ENCODE measurements at places on chromosomes 5 and 9. TPM values are rescaled to one million over a fixed set of nuclear protein-coding genes. Genes with fewer than 3 reads are reported as not detected.

- no peak for DNase-seq
These were observed 29.0 kb upstream of the GOLM1 start for GRCh38 chr9:86128235-86128822.

DNA sequence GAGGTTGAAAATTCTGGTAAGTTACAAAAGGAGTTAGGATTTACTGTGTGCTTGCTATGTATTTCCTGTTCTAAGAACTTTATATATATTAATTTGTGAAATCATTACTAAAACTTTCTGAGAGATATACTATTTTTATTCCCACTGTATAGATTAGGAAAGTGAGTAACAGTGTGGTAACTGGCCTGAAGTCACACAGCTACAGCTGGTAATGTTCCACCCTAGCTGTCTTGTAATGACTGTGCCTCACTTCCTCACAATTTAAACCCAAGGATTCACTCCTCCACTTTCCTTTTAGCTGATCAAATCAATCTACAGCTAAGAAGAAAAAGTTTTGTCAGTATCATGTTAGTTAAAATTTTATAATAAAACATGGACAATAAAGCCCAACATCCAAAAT is 278.8 kb downstream of the GAS1 start:
- DNase-seq = no peak

The DND1 gene
- total RNA-seq = 0.50 TPM

DNA sequence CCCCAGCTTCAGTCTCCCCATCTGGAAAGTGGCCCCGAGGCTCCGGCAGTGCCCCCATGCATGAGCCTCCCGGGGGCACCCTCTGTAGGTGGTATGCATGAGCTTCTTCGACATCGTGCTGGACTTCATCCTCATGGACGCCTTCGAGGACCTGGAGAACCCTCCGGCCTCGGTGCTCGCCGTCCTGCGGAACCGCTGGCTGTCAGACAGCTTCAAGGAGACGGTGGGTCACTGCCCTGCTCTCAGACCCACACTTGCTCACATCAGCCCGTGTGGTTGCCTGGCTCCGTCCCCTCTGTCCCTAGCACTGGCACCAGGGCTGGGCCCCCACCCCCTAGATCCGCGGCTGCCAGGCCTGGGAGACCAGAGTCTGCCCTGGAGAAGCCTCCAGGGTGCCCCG is 12.8 kb upstream of the DOLPP1 start:
- no peak for DNase-seq

The PCDHB3 gene
- total RNA-seq = 1.1 TPM

GRCh38 chr5:1199649-1200494 is 1.5 kb upstream of the SLC6A19 start:
- no peak for DNase-seq

- DNase-seq = no peak
These were observed 2.0 kb upstream of the SMIM27 start for GRCh38 chr9:32550150-32550561.

The PCDHB11 gene
- total RNA-seq = 2.2 TPM

The FAM78A gene
- total RNA-seq = 7.0 TPM

The HEXB gene
- total RNA-seq = 147 TPM

GRCh38 chr9:72274441-72274840 is 90.6 kb downstream of the ZFAND5 start:
- no peak for DNase-seq

DNA sequence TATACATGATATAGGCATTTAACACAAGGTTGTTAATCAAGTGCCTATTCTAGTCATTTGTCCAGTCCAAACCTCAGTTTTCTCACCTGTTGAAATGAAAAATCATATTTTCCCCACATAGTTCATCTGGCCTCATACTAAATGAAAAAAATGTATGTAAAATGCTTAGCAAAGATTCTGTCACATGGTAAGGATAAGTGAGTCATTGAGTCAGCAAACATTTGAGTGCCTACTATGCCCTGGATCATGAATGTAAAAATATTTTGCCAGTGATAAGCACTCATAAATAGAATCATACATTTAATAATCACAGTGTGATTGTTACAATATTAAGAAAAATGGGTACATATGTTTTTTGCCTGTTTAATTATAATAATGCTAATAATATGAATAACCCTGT is 181.2 kb upstream of the PAPPA start:
- no peak for DNase-seq

DNA sequence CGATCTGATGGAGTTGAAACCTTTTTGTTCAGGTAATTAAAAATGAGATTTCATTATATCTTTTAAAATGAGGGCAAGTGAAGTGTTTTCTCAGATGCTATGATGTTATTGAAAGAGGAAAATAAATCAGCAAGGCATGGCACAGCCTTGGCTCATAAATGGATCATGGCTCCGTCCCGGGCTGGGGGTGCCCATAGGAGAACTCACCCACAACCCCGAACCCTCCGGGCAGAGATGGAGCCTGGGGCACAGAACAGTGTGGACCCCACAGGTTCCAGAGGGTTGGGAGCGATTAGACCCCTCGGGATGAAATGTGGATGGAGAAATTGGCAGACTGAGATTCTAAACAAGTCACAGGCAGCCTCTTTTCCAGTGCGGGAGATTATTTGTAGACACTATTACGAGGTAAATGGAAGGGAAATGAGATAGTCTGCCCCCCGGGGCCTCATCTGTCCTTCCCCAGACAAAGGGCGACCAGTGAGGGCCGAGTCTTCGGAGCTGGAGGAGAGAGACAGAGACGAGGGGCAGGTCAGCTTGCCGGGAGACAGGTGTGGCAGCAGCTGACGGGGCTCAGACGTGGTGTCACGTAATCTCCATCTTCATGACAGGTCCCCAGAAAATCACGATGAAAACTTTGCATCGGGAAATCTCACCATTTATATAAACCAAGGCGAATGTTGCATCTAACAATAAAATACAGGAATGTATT is 33.7 kb downstream of the NDUFS6 start:
- DNase-seq = no peak

- DNase-seq = no peak
These were observed 16.5 kb downstream of the NEK6 start for GRCh38 chr9:124274226-124274625.

DNA sequence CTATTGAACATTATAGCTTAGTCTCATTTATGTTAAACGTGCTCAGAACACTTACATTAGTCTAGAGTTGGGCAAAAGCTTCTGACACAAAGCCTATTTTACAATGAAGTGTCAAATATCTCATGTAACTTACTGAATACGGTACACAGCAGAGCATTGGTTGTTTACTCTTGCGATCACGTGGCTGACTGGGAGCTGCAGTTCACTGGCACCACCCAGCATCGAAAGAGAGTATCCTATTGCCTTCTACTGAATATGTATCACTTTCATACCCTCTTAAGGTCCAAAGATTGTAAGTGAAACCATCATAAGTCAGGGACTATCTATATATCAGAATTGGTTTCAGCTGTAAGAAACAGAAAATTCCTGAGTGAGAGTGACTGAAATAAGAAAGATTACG is 42.6 kb upstream of the OSMR start:
- DNase-seq = no peak

The PCDHGA2 gene
- total RNA-seq = 0.91 TPM

- no peak for DNase-seq
These were observed 212.5 kb downstream of the DEPDC1B start for GRCh38 chr5:60487476-60487875.

GRCh38 chr5:38925154-38925925 is 79.5 kb downstream of the OSMR start:
- no peak for DNase-seq

- DNase-seq = no peak
These were observed 42.1 kb upstream of the RARS1 start for GRCh38 chr5:168443950-168444700.

DNA sequence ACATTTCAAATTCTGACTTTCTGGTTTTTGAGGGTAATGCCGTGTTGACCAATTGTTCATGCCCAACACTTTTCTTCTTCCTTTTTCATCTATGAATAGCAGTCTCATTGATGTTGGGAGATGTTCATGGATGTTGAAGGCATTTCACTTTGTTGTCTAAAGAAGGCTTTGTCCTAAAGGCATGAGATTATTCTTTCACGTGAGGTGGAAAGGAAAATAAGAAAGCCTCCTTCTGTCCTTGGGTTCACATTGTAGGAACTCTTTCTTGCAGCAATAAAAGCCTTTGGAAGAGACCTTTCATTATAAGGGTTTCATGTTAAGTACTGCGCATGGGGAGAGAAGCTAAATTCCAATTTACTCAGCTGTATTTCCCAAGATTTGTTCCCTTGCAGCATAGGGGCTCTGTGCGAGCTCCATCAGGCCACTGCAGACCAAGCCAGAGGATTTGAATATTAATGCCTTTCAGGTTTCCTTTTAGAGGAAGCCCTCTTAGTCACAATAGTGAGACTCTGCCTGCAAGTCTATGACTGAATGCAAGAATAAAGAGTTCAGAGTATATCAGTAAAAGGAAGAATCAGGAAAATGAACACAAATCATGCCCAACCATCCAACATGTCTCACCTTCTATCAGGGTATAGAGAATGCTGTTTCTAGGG is 274.6 kb downstream of the TMEM38B start:
- DNase-seq = no peak

GRCh38 chr5:112776301-112776856 is 38.7 kb downstream of the APC start:
- DNase-seq = no peak
